ENCODE measurements at places on chromosomes 3 and 15.

DNA sequence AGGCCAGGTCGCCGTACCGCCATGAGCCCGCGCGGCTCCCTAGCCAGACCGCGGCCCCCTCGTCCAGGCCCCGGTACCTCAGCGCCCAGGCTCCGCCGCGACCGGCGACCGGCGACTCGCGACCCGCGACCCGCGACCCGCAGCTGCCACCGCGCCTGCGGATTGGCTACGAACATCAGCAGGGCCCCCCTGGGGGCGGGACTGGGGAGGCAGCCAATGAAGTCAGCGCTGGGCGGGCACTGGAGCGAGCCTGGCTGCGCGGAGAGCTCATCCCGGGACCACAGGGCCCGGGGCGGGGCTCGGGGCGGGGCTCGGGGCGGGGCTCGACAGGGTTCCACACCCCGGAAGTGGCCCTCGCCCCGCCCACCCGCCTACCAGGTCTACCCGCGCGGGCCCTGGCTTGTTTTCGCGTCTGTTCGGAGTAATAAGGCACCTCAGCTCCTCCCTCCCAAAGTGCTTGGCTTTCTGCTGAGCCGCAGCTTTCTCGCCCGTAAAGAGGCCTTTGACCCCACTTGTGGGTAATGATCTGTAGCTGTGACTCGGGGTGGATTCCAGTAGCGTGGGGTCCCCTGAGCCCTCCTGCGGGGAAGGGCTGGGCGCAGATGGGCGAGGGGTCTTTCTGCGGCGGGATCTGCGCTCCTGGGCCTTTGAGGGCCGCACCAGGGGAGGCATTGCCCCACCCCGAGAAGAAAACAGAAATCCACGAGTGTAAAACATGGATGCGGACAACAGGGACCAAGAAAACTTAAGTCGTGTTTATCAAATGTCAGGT lies at the start of gene LYSMD4:
Gene LYSMD4 (minus strand): TSS at position 170 of the 772 bp plus-strand sequence. CDS start 1,438 bp downstream, outside the sequence.
- DNase-seq, result peak; percentile 99

GRCh38 chr15:61653110-61653509 lies 407.1 kb downstream of the VPS13C start:
- DNase-seq, result no peak

DNA sequence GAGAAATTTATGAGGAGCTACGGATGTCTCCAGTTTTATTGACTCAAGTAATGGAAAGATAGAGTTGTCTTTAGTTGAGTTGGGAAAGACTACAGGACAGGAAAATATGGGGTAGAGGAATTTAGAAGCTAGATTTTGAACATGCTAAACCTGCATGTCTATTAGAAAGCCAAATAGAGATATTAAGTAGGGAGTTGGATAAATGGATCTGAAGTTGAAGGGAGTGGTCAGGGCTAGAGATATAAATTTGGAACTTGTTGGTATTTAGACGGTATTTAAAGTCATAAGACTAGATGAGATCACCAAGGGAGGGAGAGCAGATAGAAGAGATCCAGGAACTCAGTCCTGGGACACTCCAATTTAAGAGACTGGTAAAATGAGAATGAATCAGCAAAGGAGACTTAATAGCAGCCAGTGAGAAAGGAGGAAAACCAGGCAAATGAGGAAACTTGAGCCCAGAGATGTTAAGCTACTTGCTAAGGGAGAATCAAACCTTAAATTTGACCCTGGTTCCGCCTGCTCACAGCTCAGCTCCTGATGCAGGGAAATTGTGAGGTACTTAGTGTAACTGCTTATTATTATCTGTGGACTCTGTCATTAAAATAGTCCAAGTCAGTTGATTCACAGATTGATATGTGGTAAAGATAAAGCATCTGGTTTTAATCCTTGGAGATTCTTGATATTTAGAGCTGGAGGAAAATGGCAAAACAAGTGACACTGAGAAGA lies 35.8 kb downstream of the ABI3BP start:
- DNase-seq, result no peak

DNA sequence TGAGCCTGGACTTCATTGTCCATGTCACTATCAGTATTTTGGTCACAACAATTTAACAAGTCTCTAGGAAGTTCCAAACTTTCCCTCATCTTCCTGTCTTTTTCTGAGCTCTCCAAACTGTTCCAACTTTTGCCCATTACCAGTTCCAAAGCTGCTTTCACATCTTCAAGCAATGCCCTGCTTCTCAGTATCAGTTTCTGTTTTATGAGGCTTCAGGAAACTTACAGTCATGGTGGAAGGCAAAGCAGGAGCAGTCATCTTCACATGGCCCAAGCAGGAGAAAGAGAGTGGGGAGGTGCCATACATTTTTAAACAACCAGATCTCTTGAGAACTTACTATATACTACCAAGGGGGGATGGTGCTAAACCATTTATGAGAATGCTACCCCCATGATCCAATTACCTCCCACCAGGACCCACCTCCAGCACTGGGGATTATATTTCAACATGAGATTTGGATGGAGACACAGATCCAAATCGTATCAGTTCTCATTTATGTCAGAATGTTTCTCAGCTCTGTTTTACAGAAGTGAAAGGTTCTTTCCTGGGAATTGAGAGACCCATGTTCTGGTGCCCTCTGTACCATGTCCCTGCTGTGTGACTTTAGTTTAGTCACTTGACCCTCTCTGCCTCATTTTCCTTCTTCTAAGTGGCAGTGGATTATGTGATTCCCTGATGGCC lies 169.7 kb downstream of the PLCL2 start:
- no peak for DNase-seq

DNA sequence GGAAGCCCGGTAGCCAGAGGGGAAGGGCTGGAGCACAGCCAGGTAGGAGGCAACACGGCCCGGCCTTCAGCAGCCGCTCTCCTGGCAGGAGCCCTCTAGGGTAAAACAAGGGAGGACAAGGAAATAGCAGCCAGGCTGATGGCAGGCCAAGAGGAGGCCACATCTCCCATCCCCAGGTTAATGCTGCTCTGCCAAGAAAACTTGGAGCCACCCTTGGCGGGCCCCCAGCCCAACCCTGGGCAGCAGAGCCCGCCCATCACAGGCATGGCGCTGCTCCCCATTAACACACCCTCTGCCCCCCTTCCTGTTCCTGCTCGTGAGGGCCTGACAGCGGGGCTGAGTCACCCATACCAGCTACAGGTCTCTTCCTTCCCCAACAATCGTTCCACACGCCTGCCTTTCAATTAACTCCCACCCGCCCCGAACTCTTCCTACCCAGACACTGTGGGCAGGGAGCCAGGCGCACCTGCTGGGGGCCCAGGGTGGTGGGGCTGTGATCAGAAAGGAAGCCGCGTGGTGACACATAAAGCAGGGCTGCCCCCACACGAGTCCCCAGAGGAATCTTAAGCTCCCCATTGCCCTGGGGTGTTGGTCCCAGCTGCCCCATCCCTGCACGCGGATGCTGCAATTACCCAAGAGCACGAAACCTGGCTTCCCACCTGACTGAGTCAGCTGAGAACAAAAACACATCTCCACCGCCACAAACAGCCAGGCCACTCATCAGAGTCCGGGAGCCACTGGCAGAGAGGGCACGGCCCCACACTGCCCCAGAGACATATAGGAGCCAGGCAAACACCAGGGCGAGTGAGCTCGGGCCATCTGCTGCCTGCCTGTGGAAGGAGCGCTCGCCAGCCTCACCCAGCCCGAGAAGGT lies at the start of gene C15orf62:
Gene C15orf62 (plus strand): TSS at position 707 of the 873 bp plus-strand sequence. CDS start 516 bp downstream, outside the sequence.
- DNase-seq, result peak; percentile 65

DNA sequence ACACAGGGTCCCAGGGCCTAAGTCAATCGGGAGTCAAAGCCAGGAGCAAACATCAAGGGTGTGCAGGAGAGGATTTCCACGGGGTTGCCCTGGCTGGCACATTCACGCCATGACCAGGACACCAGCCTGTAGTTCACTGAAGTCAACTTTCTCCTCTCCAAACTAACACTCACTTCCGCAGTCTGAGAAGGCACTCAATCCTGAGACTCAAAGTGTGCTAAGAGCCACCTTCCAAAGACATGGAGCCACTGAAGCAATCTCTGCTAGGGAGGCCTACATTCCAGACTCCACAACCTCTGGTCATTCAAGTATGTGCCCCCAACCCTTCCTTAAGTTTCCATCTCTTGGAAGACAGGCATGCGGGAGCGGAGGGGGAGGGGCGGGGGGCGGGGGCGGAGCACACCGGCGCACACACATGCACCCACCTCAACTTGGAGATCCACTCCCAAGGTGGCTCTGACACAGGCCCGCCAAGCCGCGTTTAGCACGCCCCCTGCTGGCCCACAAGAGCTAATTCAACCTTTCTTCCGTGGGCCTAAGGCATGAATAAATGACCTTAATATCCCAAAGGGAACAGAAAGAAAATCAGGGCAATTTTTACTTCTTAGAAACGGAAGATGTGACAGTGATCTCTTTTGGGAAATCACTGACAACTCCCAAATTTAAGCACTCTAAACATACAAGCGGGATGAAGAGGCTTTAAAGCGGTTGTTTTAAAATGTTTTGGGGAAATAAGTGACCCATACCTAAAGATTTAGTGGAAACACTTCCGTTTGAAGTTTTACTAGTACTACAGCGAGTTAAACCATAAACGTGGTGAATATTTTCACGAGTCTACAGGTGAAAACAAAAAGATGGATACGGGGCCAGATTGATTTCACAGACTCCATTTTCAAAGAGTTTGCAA lies 162.5 kb upstream of the CHRNA7 start:
- DNase-seq, result peak; percentile 13

- DNase-seq, result no peak
These were observed 108.8 kb downstream of the FAIM start for GRCh38 chr3:138717348-138717747.

- no peak for DNase-seq
These were observed 61.7 kb downstream of the XXYLT1 start for GRCh38 chr3:195209083-195209846.

GRCh38 chr15:88913017-88913849 lies at the start of gene MFGE8:
Gene MFGE8 (minus strand): TSS chr15:88913379. CDS start chr15:88913319, 60 bp downstream.
- DNase-seq, result peak; percentile 50

DNA sequence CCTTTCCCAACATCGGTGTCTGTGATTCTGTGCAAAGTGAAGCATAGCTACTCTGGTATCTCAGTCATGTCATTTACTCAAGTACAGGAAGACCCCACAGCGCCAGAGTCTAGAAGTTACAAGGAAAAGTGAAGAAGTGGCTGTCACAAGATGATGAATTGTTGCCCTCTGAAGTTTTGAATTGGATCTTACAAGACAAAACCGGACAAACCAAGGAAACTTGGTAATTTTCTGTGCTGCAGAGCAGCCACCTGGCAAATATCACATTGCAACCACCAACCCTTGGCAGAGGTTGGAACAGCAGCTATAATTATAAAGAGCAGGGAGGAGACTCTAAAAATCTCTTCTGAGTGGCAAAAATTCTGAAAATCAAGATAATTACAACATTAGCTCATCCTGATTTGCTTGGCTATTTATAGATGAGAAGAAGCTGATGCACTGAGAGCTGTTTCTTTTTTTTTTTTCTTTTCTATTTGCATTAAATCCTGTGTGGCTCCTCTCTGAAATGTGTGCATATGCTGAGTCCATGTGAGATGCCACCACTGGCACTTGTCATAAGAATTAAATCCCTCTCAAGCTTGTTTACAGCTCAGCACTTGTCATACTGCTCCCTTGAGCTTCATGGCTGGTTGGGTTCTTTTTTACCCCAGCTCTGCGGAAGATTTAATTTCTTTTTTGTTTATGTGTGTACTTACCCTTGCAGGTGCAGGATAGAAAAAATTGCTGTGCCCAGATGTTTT lies 68.0 kb upstream of the MNS1 start:
- no peak for DNase-seq

GRCh38 chr3:183123891-183124290 lies 24.6 kb upstream of the MCCC1 start:
- DNase-seq, result no peak

DNA sequence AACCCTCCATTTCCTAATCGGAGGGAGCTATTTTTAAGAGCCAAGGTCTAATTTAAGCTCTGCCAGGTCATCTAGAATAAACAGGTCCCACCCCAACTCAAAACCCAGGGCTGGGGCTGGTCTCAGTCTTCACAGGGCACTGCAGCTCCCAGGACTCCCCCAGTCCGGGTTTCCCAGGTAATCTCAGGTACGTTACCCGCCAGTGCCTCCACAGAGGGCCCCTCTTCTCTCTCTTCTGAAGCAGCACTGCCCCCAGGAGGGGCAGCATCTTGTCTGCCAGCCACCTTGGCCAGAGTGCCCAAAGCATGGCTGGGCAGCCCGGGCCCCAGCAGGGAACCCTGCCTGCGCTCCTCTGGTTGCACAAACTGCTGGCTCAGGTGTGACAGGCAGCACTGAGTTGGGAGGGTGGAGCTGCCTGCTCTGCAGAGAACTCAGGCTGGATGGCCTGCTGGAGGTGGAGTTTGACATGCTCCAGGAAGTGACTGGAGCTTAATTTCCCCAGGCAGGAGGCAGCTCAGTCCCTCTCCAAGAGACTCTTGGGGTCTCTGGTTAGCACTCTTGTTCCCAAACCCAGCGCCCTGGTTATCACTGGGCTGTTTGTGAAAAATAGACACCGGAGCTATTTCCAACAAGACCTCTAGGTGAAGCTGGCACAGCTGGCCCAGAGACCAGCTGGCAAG lies at the start of gene PLA2G4F:
Gene PLA2G4F (minus strand): TSS at position 394 of the 680 bp plus-strand sequence. CDS start 87 bp downstream, at position 307.
- DNase-seq, result no peak

GRCh38 chr3:165568907-165569462 lies 268.2 kb downstream of the BCHE start:
- no peak for DNase-seq

- DNase-seq, result no peak
These were observed 338.5 kb upstream of the THBS1 start for GRCh38 chr15:39242345-39242744.

DNA sequence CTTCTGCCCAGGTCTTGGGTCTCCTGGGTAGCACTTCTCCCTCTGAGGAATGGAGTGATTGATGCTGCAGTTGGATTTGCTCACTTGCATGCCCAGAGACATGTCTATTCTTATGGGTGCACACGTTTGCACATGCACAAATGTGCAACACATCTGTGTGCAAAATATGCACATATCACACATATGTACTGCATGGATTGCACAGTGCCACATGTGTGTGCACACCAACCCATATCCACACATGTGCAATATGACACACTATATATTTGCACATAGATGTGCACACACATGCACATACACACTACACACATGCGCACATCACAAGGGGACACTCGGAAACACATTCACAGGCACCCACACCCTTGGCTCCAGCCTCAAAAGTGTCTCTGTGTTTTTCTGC lies 671 bp upstream of the SEMA3B start:
- DNase-seq, result no peak

DNA sequence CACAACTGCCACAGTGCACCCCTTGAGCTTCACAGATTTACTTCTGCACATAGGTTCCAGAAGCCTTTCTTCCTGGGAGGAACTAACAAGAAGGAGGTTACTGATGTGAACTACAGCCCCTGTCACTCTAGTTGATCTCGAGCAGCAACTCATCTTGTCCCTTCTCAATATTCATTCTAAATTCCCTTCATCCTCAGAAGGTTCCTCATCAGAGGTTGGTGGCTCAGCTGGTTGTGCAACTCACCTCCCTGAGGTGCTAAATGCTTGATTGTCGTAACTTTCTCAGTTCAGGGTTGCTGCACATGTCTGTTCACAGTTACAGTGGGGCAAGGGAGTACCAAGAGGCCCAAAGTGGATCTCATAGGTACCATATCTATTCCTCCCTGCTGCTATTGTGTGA lies 5.7 kb upstream of the A4GNT start:
- no peak for DNase-seq
